ENCODE measurements at places on chromosomes 3 and 15.

DNA sequence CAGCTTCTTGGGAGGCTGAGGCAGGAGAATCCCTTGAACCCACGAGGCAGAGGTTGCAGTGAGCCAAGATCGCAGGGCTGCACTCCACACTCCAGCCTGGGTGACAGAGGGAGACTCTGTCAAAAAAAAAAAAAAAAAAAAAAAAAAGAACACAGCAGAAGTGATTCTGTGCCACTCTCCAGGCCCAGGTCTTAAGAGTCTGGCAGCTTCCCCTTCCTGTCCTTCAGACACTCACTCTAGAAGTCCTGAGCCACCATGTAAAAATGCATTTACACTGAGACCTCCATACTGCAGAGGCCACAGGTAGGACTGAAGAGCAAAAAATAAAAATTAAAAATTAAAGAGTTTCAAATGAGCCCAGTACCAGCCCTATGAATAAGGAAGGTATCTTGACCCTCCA is 11.8 kb upstream of the CDV3 start:
- DNase-seq: no peak

GRCh38 chr3:72950372-72950771 is 46.2 kb upstream of the PPP4R2 start:
- no peak for DNase-seq

- no peak for DNase-seq
Measured at GRCh38 chr3:32592011-32592410, 21.4 kb upstream of the DYNC1LI1 start.

DNA sequence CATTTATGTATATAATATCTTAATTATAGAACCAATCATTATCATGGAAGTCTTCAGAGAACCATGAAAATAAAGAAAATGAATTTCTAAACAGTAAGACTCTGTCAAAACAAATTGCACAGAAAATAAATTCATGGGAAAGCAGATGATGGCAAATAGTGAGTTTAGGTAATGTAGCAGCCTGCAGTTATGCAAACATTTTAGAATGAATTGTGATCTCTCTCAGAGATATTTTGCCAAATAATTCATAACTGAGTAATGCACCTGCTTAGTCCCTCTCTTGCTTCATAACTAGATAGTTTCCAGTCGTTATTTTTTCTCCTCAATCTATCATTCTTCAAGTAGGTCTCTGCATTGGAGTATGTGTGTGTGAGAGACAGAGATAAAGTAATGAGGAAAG is 492.7 kb upstream of the THBS1 start:
- DNase-seq: no peak

GRCh38 chr3:161449785-161450184 is 46.8 kb upstream of the OTOL1 start:
- DNase-seq: no peak

DNA sequence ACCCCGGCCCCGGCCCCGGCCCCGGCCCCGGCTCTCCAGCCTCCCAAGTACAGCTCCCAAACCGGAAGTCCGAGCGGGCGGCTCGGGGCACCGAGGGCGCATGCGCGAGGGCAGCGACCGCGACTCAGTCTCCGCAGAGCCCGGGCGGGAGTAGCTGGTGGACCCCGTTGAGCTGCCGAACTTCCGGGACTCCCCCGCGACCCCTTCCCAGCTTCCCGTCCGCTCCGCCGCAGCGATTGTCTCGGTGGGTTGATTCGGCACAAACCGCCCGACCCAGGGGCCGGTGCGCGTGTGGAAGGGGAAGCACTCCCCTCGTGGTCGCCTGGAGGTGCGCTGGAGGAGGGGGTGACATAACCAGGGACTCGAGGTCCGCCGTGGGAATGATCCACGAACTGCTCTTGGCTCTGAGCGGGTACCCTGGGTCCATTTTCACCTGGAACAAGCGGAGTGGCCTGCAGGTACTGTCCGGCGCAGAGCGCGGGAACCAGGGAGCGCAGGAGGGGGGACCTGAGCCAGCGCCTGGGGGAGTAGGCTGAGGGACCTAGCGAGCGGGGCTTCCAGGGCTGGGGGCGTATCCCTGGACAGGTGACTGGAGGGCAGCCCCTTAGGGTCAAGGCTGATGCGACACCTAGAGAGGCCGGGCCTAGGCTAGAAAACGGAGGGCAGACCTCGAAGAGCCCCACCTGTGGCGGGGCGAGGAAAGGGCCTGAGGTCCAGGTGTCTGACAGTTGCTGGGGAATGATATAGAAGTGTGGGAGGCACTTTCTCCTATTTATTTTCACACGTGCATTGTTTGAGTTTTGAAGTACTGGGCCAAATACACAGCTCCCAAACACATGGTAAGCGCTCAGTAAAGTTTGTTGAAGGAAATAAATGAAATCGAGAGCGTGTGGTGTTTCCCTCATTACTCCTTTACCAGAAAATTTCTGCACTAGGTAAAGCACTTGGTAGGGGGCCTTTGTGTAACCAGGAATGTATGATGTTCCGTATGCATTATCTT is at the start of the genes TUBGCP4 and ZSCAN29:
TUBGCP4 (plus strand) TSS at position 127 of the 1,000 bp plus-strand sequence; CDS start at position 381, 254 bp downstream.
ZSCAN29 (minus strand) TSS at position 69 of the 1,000 bp plus-strand sequence. CDS start 1,130 bp downstream, outside the sequence.
- DNase-seq: no peak

Measured in BJ (cell line).